ENCODE measurements at places on chromosomes 7 and 10. TPM values are rescaled to one million over a fixed set of nuclear protein-coding genes. Genes with fewer than 3 reads are reported as not detected.

DNA sequence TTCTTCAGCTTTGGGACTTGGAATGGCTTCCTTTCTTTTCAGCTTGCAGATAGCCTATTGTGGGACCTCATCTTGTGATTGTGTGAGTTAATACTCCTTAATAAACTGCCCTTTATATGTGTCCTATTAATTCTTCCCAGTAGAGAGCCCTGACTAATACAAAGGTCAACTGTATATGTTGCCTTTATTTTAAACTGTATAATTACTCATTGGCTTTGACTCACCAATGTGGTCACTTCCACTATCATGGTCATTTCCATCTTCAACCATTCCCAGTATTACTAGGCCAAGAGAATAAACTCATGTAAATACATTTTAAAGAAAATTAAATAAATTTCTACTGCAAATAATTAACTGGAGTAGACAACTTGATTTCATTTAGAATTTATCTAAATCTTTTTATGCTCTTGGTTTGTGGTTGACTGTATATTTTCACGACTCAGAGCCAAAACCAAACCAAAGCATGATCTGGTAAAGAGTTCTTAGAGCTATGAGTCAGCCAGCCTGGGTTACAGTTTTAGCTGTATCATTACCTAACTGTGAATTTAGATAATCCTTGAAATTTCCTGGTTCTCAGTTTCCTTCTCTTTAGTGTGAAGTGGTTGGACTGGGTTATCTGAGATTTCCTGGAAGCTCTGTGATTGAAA, 188.4 kb downstream of the PPP1R3A start:
- DNase-seq: no peak

DNA sequence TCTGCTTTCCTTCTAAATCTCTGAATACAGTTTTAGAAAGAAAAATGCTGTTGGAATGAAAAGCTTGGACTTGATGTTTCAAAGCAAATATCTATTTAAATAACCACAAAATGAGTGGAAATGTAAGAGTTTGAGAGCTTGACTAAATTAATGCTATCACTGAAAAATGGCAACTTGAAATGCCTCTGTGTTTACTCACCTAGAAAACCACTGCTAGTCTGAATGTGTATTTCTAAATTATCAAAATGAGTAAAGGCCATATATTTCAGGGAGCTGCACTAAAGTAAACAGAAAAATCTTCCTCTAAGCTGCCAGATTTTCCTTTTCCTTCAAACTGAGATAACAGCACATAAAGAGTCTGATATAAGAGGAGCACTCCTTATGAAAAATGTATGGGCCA, 87.9 kb downstream of the DPY19L1 start:
- DNase-seq: no peak

The PTPN20 gene
- 0.08 TPM for total RNA-seq

DNA sequence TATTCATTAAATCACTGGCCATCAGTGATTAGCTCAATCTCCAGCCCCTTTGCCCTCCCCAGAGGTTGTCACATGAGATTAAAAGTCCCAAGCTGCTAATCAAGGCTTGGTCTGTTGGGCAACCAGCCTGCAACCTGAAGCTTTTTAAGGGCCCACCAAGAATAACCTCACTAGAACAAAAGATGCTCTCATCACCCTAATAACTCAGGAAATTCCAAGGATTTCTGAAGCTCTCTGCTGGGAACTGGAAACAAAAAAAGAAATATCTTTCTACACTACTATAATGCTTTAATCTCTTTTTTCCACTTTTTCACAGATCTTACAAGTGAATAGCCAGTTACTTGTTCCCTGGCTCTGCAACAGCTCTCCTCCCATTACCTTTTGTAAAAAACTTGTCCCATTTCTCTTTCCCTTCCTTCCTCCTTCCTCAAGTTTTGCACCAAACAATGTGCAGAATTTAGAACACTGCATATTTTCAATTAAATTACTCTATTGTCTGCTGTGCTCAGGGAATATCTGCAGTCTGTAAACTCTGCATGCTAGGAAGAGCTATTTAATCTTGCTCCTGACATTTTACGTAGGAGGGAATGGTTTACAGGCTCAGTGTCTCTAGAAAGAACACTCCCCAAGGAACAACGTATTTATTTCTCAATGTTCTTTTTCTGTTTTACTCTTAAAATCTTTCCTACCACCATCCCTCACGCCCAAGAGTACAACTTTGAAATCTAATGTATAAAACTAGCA, 169.1 kb downstream of the IMMP2L start:
- DNase-seq: no peak

The HOXA2 gene
- total RNA-seq: 0.15 TPM

DNA sequence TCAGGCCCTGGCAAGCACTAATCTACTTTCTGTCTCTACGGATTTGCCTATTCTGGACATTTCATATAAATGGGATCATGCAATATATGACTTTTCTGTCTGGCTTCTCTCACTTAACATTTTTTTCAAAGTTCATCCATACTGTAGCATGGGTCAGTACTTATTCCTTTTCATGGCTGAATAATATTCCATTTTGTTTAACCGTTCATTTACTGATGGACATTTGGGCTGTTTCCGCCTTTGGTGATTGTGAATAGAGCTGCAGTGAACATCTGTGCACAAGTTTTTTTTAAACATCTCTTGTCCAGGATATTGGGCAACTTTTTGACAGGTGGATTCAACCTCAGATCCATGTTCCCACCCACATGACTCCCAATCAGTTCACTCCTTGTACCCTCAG, 31.0 kb downstream of the AIFM2 start:
- no peak for DNase-seq

DNA sequence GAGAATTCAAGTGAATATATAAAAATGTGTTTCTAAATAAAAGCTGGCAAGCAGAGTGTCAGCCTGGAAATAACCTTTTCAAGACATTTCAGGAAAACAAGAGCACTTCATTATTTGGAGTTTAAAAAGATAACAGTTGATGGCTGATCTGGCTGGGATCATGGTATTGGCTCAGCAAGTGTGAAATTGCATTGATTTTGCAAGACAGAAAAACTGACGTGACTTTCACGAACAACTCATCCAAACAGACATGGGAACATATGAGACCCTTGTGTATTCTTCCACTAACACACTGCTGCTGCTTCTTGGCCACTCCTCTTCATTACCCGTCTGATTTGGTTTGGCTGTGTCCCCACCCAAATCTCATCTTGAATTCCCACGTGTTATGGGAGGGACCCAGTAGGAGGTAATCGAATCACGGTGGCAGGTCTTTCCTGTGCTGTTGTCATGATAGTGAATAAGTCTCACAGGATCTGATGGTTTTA, 108.5 kb downstream of the RAB18 start:
- DNase-seq: no peak

The MACC1 gene
- 0.38 TPM for total RNA-seq

GRCh38 chr7:12220389-12221046, 9.4 kb downstream of the TMEM106B start:
- DNase-seq: no peak

DNA sequence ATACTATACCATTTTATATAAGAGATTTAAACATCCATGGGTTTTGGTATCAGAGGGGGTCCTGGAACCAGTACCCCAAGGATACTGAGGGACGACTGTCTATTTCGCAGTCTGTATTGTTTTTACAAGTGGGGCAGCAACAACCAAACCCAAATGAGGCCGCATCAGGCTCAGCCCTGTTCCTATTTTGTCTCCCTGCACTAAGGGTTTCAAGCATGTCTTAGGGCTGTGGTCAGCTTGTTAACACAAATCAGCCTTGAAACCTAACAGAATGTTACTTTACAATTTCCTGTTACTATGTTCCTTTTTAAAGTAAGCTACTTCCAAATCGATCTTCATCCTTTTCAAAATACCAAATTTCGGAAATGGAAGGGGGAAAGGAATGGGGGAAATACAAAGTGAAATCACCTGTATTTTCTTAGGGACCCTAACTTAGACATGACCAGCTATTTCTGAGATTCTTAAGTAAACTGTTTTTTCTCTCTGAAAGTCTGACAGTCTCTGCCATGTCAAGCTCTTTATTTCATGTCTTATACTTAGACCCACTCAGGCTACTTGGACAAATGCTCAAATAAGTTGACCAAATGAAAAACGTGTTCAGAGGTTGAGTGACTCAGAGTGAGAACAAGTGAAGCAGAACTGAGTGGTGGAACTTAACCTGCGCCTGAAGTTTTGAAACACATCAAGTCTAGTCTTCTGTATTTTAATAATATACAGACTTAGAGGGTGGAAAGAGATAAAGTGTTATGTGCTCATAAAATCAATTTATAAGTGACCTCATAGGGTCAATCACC, 75.8 kb downstream of the C1GALT1 start:
- no peak for DNase-seq

- DNase-seq: no peak
Observed at GRCh38 chr7:137935884-137936508, 65.9 kb downstream of the CREB3L2 start.

The TMEM236 gene
- total RNA-seq: 0.15 TPM
